ENCODE measurements at places on chromosomes 13 and 19. TPM values are rescaled to one million over a fixed set of nuclear protein-coding genes. Genes with fewer than 3 reads are reported as not detected.

B3GNT3 gene
- polyA plus RNA-seq, result not detected

DNA sequence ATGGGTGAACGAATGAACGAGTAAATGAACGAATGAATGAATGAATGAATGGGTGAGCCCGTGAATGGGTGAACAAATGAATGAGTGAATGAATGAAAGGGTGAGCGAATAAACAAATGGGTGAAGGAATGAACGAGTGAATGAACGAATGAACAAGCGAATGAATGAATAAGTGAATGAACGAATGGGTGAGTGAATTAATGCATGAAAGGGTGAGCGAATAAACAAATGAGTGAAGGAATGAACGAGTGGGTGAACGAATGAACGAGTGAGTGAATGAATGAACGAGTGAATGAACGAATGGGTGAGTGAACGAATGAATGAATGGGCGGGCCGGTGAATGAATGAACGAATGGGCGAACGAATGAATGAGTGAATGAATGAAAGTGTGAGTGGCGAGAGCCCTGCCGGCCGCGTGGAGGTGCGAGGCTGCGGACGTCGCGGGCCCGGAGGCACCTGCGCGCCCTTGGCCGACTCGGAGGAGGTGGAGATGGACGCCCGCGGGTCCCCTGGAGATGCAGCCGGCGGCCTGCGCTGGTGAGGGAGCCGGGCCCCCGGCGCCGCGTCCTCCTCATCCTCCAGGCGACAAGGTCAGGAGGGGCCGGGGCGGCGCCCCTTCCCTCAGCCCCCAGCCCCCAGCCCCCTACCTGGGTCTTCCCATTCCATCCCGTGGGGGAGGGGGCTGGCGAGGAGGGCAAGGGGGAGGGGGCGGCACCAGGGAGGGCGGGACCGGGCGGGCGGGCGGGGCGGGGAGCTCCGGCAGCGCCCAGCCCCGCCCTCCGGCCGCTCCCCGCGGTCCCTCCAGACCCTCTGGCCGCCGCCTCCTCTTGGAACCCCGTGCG lies 15.4 kb downstream of the ANKRD24 start:
- DNase-seq, result no peak

DNA sequence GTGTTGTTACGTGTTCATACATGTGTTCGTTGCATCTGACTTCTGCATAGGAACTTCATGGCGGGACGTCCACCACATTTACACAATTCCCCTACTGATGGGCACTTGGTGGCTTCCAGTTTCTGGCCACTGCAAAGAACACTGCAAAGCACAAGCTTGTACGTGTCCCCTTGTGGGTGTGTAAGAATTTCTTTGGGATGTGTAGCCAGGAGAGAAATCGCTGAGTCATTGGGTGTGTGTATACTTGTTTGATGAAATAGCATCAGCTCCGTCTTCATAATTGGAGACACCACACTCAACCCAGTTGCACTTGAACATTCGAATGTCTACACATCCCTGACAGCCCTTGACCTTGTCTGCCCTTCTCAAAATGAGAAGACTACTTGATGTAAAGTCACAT lies 19.2 kb downstream of the KLK5 start:
- no peak for DNase-seq

DNA sequence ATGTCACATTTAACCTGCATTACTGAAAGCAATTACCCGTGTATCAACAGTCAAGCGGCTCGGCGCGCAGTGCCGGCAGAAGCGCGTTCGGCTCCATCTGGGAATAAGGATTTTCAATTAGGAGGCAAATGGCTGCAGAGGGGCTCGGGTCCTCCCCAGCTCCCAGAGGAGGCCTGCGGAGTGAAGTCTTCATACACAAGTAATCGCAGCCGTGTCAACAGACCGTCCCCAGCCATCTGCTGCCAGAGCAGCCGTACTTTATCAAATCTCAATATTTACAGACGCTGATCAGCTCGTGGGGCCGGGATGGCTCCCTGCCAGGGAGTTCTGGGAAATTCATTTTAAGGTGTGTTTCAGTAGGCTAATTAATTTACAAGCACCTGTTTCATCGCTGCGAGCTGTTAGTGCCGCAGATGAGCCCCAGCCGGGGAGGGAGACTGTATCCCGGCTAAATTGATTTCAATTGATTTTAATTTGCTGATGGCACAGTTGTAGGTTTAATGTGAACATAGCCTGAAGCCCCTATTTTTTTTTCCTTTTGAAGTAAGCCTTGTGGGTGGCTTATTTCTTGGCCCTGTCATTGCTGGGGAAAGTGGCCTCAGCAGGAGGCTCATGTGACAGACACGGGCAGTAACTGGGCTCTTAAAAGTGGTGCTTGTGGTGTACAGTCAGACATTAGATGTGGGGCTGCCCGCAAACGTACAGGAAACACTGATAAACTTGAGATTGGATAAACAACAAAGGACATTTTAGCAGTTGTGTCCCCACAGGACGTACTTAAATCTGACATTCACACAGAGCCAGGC lies 252.7 kb downstream of the TEX29 start:
- DNase-seq, result no peak

IFI30 gene
- polyA plus RNA-seq, result 14.5 TPM

DNA sequence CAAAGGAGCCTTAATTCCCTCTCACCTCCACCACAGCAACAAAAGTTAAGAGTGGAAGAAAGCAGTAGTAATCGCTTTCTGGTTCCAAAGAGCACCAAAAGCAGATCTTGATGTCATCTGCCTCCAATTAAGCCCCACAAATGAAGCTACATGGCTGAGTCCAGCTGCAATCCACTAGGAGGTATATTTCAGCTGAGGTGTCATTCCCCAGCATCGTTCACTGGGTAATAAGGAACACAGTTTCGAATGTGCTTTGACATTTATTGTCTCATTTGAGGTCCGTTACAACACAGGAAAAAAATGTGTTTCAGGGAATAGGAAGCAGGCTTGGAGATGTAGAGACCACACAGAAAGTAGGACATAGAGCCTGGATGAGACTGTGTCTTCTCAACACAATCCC lies 190.4 kb downstream of the DCLK1 start:
- DNase-seq, result peak; percentile 23

DNA sequence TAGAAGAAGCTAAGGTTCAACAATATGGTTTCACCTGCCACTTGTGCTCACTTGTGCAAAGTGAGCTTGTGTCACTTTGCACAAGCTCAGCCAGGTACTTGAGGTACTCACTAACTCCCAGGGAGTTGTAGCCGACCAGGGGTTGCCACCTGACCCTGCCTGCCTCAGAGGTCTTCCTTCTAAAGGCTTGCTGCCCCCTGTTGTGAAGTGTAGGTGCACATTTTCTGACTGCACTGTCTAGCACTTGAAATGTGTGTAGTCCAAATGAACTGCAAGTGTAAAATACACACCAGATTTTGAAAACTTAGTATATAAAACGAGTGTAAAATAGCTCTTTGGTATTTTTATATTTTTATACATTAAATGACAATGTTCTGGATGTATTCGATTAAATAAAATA lies 230.8 kb downstream of the DLEU7 start:
- no peak for DNase-seq

DNA sequence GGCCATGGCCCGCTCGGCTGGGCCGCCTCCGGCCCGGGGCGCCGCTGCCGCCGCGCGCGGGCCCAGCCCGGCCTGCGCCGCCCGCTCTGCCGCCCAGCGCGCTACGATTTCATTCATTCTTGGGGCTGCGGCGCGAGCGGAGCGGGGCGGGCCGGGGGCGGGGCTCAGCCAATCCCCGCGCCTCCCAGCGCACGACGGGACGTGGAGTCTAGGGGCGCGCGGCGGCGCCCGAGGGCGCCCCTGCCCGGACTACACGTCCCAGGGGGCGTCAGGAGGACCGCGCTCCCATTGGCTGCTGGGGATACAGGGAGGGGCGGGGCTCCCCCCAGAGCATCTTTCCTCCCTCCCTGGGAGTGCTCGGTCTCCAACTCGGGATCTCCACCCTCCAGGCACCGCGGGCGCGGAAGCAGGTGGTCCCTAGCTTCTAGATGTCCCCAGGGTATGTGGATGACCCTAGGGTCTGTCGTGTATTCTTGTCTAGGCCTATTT lies 5.6 kb upstream of the DPF1 start:
- DNase-seq, result peak; percentile 54

DNA sequence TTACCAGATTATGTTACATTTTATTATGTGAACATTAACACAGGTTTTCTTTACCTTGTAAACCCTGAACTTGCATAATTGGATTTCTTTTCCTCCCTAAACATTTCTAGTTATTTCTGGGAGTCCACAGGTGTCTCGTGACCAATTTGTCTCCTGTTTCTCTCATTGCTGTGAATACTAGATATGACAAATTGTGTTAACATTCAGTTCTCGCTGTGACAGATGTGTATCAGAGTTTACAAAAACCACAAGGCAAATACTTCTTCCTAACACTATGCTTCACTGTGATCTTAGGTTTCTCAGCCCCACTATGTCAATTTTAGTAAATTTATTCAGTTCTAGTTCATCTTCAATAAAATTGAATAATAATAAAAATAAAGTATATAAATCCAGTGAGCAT lies 1554.9 kb downstream of the EFNB2 start:
- DNase-seq, result no peak

NCAN gene
- polyA plus RNA-seq, result not detected

ZNF628 gene
- 0.36 TPM for polyA plus RNA-seq

MEDAG gene
- polyA plus RNA-seq, result 0.87 TPM

ZNF66 gene
- 0.94 TPM for polyA plus RNA-seq

DNA sequence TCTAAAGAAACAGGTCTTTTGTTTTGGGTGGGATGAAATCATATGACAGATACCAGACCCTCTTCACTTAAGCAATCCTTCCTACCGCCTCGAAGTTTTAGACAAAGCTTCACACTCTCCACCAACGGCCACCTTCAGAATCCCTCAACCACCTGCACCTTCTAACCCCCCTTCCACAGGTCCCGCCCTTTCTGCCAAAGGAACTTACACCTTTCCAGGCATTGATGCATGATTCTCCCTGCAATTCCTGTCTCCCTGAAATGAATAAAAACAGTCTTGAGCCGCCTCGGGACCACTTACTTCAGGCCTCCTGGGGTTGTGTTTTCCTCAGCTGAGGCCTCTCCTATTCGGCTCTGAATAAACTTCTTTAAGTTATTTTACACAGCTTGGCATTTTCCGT lies 859 bp downstream of the ZNF433 start:
- no peak for DNase-seq

DNA sequence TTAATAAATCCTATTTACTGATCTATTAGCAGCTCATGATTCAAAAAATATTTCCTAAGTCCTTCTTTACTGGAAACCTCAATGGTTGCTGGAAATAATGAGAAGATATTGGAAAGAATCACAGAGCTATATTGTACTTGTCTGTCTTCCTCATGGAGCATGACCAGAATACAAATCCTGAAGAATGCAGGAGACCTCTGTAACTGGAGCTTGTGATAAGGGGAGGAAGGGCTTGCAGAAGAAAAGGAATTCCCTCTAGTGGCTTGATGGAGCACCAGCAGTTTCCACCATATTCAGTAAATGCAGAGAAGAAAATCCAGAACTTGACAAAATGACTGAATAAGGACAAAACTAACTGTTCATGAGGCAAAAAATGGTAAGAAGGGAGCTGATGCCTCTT lies 1333.1 kb downstream of the EFNB2 start:
- DNase-seq, result no peak

DNA sequence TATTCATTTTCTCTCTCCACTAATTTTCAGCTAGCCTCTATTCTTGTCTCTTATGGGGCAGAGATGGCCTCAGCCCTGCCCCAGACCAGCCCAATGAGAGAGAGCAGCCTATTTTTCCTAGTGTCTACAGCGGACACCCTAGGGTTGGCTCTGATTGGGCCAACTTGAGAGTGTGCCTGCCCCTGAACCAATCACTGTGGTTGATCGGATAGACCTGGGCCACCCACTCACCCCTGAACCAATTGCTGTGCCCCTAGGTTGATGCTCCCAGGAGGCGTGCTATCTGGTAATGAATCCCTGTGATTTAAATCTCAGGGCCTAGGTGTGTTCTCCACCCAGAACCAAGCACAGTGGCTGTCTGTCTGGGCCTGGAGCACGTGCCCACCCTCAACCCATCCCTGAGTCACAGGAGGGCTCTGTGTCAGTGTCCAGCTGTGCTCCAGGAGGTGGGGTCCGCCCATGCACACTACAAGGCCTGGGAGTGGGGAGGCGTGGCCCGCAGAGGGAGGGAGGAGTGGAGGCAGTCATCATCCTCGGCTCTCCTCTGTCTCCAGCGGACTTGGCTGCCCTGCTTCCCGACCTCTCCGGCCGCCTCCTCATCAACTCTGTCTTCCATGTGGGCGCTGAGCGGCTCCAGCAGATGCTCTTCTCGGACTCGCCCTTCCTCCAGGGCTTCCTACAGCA lies 14.9 kb upstream of the SCN1B start:
- no peak for DNase-seq

GRCh38 chr13:33764716-33765115 lies 53.2 kb upstream of the RFC3 start:
- DNase-seq, result no peak

- no peak for DNase-seq
Observed at GRCh38 chr19:18091217-18091608, 4.5 kb upstream of the IL12RB1 start.

NKPD1 gene
- polyA plus RNA-seq, result 0.02 TPM

DNA sequence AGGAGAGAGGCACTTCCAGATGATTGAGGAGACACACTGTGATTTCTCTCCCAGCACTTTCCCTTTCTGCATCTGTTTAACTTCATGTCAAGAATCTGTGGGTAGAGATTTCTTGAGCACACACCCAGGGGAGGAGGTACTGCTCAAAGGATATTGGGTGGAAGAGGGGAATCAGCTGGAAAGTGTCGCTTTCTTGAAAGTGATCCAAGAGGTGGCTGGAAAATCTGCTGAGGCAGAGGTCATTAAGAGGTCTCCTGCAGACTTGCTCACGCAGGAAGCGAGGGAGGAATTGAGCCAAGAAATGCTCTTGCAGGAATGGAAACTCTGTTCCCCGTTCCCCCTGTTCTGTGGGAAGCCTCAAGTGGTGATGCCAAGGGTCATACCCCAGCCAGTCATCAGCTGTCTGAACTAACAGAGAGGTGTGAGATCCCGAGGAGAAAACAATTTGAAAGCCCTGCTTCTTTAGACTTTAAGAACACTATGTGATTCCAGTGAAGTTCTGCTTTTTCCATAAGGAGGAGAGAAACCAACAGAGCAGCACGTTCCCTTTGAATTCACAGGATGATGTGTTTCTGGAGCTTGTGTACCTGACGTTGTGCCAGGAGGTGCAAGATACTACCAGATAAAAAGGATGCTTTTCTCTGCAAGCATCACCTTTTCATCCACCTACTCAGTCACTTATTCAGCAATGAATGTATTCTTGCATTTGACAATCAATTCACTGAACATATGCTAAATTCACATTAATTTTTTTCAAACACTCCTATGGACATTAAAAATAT lies 163.4 kb upstream of the GPR12 start:
- DNase-seq, result no peak

FLT3LG gene
- 7.7 TPM for polyA plus RNA-seq

All from BJ (cell line).